ENCODE measurements at places on chromosomes 7 and 10.
A peak's percentile ranks its signal among the peaks of the same experiment; 100 is the strongest.

DNA sequence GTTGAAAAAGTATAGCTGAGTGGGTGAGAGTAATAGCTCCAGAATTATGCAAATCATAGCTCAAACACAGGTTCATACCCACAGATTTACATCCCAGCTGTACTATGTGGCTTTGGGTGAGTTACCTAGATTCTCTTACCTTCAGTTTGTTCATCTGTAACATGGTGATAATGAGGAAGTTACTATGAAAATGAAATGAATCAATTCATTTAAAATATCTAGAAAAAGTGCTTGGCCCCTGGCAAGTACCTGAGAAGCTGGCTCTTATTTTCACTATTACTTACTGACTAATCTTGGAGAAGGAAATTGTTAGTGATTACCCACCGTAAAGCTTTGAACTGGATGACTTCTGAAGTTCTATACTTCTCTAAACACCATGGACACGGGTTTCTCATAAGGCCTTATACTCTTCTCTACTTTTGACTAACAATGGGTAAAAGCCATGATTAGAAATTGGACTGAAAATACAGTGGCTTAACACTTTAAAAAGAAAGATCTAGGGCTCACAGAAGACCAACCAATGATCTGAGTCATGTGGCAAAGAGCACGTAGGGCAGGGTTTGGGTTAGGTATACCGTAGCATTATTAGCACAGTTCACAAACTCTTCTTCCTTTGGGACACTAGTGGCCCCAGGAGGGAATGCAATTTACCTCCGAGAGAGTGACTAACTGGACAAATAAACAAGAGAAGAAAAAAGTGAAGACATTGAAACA lies 149.2 kb downstream of the PLPP4 start:
- DNase-seq, result no peak

- no peak for DNase-seq
Measured at GRCh38 chr10:81995254-81995653, 120.3 kb downstream of the NRG3 start.

- no peak for DNase-seq
Measured at GRCh38 chr7:3991731-3992231, 690.3 kb upstream of the FOXK1 start.

- peak; percentile 47 for DNase-seq
Measured at GRCh38 chr7:16669581-16669980, 23.6 kb downstream of the BZW2 start.

DNA sequence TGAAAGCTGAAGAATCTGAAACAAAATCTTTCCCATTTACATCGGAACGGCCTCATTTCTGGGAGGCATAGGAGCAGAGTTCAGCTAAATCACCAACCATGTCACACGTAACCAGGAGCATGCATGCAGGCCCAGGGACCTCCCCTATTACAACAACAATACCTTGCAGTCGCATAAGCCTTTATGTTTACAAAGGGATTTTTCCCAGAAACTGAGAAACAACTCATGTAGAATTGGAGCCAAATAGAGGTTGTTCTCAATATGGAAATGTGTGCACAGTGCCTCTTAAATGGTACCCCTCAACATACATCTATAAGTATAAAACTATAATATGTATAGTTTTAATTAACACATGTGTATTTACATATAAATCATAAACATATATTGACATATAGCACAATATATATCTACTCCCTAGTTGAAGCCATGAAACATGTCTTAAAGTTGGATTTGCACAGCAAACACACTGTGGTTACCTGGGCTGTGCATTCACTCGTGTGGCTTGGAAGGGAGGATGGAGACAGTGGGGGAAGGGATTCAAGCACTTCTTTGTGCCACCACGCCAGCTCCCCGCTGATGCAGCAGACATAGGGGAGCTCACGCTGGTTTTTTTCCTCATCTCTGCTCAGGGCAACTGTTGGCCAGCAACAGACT lies 35.0 kb upstream of the DGKI start:
- DNase-seq, result no peak

GRCh38 chr10:117007080-117007479 lies 2.1 kb upstream of the SHTN1 start:
- DNase-seq, result peak; percentile 82

DNA sequence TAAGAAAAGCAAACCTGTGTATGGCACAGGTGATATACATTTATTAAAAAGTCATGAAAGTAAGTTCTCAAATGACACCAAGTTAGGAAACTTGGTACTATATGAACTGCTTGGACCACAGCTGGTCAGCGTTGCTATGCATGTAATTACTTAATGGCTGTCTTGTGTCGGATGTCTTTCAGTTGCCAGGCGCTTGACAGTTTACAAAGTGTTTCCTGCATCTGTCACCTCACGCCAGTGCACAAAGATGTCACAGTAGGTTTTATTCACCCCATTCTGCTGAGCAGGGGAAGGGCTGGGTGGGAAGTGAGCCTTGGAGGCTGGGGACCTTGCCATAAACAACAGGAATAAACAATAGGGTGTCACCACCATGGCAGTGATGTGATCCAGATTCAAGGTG lies 35.8 kb downstream of the ADAM12 start:
- DNase-seq, result no peak

GRCh38 chr7:23264916-23265458 lies 18.4 kb downstream of the GPNMB start:
- no peak for DNase-seq
